ENCODE measurements at places on chromosomes 13 and 19.

GRCh38 chr19:49968279-49968922 is 7.4 kb upstream of the SIGLEC11 start:
- DNase-seq = no peak

GRCh38 chr19:30481063-30481462 is 108.9 kb downstream of the ZNF536 start:
- no peak for DNase-seq

GRCh38 chr13:79434556-79434955 is 28.5 kb upstream of the RBM26 start:
- DNase-seq = no peak

DNA sequence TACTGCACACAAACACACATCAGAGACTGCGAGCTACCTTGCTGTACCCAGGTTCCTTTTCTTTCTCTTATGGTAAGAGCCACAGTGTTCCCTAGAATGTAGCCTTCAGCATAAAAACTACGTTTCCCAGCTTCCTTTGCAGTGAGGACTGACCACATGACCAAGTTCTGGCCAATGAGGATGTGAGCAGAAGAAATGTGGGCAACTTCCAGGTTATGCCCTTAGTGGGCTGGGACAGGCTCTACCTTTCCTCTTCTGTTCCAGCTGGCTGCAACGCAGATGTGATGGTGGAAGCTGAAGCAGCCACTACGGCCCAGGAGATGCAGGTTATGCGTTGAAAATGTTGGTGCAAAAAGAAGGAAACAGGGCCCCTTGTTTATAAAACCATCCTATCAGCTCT is 27.5 kb downstream of the VRK3 start:
- peak; percentile 6 for DNase-seq

Data from AG10803 (cell line).